Skin of body (tissue), 3 donors: ENCODE measurements at places on chromosomes 5 and 9.

DNA sequence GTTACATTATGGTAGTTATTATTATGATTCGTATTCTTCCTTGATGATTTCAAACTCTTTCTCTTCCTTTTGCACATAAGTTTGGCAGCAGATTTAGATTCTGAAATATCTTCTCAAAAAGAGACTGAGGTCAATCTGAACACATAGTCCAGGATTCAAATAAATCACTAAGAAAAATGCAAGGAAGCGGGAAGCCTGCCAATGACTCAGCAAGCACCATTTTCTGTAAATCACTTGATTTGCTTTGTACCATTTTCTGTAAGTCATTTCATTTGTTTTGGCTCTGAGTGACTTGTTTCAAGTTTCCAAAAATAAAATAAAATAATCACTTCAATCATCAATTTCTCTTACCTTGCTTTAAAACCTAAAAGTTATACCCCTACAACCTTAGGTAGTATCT is 24.6 kb upstream of the GLIS3 start:
- no peak for DNase-seq

- no peak for DNase-seq
Observed at GRCh38 chr5:123099514-123100151, 10.6 kb downstream of the PRDM6 start.

- DNase-seq, result peak; percentile 99
Observed at GRCh38 chr9:91197232-91198181, 164.2 kb downstream of the AUH start.

DNA sequence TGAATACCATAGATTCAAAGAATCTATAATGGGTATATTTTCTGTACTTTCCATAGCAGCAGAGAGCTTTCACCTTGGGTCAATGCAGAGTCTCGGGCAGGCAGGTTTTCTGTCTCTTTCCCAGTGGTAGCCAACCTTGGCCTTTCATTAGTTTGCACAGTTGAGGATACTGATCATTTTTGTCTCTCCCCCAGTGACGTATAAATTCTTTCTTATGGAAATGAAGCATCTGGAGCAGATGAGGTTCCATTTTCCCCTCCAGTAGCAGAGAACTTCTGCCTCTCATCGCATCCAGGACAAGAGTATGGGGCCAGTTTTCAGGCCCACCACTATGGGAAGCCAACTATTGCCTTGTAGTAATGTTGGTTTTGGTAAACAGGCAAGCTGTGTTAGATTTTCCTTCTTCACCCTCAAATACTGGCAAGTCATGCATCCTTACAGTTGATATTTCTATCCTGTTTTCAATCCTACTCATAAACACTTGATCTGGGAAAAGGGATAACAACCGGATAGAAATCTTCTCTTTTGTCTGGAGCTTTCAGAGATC is 845.2 kb upstream of the CDH18 start:
- DNase-seq, result no peak

DNA sequence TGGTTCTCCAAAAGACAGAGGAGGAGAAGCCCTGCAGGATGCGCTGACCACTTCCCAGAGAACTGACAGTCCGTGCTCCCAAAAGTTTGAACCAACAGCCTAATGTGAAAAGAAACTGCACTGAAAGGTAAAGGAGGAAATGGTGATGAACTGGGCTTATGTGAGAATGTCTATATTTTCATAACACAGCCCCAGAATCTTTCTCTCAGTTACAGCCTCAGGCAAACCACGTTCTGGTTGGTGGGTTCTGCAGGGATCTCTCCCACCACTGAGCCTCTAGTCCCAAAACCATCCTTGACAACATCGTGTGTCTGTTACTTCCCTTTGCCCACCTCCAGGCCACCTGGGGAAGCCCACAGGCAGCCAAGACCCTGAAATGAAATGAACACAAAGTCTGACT is 23.9 kb downstream of the SPARC start:
- no peak for DNase-seq

- DNase-seq, result no peak
Observed at GRCh38 chr5:138662599-138662998, 87.4 kb upstream of the HSPA9 start.

GRCh38 chr9:105103776-105104175 is 140.7 kb upstream of the SLC44A1 start:
- no peak for DNase-seq
